ENCODE measurements at places on chromosomes 4 and X.

DNA sequence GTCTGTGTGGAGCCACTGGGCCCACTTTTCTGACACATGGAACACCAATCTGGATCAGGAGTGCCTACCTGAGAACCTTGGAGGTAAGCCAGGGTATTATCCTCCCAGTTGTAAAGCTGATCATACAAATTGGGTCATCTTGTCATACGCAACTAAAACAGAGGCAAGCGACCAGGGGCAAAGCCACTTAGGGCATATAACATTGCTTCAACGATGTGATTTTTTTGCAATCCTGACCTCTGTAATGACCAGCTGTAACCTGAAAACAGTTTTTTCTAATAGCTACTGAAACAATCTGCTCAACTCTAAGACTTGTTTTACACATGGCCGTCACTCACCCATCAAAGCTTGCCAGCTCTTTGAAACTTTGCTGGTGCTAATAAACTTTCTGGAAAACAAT lies 261.5 kb upstream of the AGTR2 start:
- no peak for DNase-seq

- DNase-seq = no peak
These were observed 41.6 kb upstream of the HMX1 start for GRCh38 chr4:8913121-8913857.

DNA sequence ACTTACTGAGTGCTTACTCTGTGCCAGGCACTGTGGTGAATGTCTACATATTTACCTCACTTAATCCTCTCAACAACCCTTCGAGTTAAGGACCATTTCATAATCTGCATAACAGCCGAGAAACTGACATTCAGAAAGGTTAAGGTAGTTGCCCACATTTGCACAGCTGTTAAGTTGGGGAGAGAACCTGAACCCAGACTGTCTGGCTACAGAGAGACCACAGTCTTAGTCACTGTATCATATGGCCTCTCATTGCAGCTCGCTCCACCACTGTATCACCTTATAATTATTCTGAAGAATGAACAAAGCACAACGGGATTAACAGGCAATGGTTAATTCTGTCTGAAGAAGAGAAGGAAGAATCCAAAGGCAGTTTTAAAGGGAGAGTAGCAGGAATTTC lies 98.5 kb downstream of the ADGRA3 start:
- DNase-seq = no peak

- no peak for DNase-seq
These were observed 27.1 kb upstream of the DCLK2 start for GRCh38 chr4:150051111-150051510.
